ENCODE measurements at places on chromosomes 16 and 17.

- no peak for DNase-seq
Observed at GRCh38 chr17:1563786-1564613, 1.4 kb upstream of the PITPNA start.

DNA sequence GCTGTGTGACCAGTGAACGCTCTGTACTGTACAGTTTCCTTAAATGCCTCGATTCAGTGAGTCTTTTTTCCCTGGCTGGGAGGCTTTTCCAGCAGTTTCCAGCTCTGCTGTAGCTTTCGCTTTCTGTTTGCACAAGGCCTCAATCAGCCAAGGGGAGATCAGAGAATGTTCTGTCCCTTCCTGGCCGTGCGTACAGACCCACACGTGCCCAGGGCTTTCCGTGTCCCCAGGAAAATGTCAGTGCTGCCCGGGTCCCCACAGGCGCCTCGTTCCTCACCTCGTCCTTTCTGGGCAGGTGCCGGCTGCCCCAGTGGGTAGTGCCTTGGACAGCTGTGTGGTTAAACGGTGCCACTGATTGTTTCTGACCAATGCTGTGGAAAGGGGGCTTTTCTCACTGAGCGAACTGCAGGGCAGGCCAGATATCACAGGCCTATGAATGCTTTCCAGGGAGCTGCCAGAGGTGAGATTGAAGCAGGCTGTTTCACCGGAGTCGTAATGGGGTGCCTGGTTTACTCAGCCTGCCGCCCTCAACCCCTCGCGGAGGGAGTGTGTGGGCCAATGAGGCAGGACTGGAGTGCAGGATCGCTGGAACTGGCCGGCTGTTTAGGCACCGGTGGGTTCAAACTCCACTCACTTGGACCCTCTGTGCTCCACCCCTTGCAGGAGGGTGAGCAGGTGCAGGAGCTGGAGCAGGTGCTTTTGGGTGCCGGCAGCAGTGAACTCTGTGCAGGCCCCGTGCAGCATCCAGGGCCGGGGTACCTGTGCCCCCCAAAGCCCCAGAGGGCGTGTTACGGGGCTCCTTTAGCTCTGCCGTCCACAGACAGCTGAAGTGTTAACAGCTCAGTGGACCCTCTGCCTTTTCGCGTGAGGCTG, 44.4 kb downstream of the ZNF778 start:
- DNase-seq: no peak

GRCh38 chr16:4798456-4798855, 3.3 kb downstream of the SMIM22 start:
- DNase-seq: no peak

- no peak for DNase-seq
Observed at GRCh38 chr16:65737831-65738230, 616.0 kb upstream of the CDH11 start.

- DNase-seq: no peak
Observed at GRCh38 chr17:69857412-69857835, 217.6 kb upstream of the KCNJ16 start.

DNA sequence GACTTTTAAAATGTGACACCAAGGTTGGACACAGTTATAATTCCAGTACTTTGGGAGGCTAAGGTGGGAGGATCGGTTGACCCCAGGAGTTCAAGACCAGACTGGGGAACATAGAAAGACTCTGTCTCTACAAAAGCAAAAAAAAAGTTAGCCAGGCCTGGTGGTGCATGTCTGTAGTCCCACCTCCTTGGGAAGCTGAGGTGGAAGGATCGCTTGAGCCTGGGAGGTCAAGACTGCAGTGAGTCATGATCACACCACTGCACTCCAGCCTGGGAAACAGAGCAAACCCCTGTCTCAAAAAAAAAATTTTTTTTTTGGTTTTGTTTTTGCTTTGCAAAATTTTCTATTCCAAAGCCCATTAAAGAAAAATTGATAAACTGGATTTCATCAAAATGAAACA, 281.4 kb downstream of the BCAS3 start:
- DNase-seq: no peak

DNA sequence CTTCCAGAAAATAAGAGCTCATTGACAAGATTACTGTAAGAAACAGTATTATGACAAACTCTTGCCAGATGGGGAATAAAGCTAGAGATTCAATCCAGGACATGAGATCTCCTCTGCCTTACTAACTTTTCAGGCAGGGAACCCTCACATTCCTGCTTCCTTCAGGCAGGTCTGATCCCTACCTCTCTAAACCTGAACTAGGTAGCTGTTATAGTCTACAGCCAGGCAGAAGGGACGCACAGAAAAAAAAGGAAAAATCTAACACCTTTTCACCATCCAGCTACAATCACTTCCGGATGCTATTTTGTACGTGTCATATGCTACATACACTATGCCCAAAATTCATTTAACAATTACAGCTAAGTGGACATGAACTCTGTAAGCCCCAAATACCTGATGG, 41.2 kb downstream of the CNOT1 start:
- no peak for DNase-seq

GRCh38 chr16:27259710-27260109, 8.9 kb downstream of the NSMCE1 start:
- no peak for DNase-seq

All from AG04449 (cell line).